ENCODE measurements at places on chromosomes 1 and 21. TPM values are rescaled to one million over a fixed set of nuclear protein-coding genes. Genes with fewer than 3 reads are reported as not detected.

- DNase-seq = no peak
Observed at GRCh38 chr1:29444782-29445729, 208.7 kb downstream of the PTPRU start.

- DNase-seq = no peak
Observed at GRCh38 chr1:72915581-72915980, 633.2 kb upstream of the NEGR1 start.

CFH gene
- 101 TPM for total RNA-seq

DNA sequence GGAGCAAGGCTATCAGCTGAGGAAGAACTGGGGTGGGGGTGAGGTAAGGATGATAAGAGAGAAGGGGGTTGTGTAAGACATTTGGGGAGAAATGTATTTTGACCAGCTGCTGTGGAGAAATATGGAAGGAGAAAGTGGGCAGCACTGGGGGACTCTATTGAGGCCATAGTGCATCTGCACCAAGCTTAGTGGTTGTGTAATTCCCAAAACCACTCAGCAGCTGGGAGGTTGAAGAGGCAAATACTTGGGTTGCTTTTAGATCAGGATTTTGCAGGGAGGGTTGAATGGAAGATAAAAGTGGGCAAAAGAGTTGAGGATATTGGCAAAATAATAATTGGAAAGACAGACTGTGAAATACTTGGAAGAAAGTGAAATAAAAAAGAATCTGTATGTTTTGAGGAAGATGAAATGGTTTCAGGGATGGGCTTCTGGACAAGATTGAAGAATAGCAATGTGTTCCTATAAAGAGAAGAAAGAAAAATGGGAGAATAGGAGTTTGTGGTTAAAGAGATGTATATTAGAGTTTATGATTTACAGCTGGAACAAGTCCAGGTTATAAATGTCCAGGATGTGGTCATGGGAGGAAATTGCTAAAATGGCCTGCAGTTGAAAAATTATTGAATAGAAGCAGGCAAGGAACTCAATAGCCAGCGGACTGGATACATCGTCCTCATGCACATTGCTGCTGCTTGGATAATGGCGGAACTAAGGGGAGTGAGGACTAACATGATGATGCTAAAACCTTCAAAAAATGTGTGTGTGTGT, 162.7 kb downstream of the DNM3 start:
- no peak for DNase-seq

GBP7 gene
- total RNA-seq = not detected

ALX3 gene
- total RNA-seq = not detected

DNA sequence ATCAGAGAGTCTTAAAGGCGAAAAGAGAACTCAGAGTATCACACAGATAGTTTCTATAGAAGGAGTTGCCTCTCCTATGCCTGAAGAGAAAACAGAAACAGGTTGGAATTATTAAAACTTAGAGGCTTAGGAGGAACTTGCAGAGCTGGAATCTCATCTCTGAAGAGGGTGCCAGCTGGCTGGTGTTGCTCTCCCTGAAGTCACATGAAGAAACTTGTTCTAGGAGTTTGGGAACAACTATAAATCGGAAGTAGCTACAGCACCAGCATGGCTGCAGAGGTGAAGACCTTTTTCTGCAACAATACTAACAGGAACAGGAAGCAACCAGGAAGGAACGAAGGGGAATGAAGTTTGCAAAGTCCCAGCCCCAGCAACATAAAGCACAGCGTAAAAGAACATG, 35.8 kb downstream of the FMO3 start:
- DNase-seq = no peak

DNA sequence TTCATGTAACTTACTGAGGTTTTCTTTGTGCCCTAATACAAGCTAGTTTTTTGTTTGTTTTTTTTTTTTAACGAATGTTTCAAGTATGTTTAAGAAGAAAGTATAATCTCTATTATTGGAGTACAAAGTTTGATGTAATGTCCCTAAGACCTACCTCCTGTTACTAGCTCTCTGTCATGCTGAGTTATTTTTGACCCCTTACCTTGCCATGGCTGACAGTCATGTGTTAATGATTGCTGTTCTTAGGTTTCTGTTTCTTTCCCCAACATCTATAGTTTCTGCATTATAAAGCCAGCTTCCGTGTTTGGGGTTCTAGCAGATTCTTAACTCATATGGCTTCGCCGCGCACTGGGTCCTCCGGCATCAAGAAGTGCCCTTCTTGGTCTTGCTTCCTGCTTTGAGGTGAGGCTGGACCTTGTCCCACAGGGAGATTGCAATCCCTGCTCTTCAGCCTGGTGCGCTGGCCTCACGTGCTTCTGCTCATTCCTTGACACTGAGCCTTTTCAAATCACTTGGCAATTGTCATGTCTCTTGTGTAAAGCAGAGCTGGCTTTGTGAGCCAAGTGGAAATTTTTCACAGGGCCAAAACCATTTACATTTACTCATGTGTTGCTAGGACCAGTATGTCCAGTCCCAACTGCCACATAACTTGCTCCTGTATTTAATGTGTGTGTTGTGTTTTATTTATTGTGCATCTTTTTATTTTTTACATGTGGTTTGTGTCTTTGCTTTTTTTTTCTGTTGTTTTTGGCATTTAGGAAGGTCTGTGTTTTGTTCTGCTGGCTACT, 135.0 kb upstream of the COL6A1 start:
- DNase-seq = no peak

GRCh38 chr1:186463926-186464325, 3.0 kb upstream of the PDC start:
- no peak for DNase-seq

NGF gene
- 1.3 TPM for total RNA-seq

MNDA gene
- 21.9 TPM for total RNA-seq

- DNase-seq = no peak
Observed at GRCh38 chr1:171754971-171755370, 13.1 kb upstream of the VAMP4 start.

- DNase-seq = no peak
Observed at GRCh38 chr21:30620080-30620479, 347 bp upstream of the KRTAP20-4 start.

DNA sequence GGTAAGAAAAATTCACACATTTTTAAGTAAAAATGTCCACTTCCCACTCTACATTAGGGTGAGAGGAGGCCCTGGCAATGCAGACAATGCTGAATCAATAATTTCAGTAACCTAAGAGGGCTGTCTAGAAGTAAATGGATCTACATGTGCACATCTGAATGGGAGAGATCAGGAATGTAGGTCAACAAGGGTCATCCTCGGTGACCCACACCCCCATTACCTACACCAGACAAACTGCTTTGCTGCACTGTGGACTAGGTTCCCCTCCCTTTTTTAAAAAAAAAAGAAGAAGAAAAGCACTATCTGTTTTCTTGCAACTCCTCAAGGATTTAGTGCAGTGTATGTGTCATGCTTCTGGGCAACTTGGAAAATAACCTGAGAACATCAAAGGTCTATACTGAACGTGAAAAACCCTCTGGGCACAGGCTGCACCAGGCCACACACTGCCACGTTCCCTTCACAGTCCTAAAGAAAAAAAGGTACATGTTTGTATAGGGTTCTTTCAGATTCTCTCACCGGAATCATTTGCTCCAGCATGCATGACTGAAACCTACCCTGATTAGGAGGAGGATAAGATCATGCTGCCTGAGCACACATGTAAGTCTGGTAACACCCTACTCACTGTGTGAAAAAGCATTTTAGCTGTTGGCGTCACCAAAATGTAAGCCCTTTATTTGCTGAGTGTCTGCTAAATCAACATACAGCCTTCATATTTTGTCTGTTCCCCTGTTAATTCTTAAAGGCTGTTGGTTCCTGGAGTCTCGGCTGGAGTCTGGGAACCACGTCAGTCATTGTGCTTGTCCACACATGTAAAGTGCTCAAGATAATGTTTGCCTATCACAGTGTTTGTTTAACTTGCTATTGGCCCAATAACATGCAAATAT, 341.0 kb downstream of the SMYD3 start:
- DNase-seq = no peak

GRCh38 chr21:39637971-39638240, 25.2 kb downstream of the B3GALT5 start:
- DNase-seq = no peak

DNA sequence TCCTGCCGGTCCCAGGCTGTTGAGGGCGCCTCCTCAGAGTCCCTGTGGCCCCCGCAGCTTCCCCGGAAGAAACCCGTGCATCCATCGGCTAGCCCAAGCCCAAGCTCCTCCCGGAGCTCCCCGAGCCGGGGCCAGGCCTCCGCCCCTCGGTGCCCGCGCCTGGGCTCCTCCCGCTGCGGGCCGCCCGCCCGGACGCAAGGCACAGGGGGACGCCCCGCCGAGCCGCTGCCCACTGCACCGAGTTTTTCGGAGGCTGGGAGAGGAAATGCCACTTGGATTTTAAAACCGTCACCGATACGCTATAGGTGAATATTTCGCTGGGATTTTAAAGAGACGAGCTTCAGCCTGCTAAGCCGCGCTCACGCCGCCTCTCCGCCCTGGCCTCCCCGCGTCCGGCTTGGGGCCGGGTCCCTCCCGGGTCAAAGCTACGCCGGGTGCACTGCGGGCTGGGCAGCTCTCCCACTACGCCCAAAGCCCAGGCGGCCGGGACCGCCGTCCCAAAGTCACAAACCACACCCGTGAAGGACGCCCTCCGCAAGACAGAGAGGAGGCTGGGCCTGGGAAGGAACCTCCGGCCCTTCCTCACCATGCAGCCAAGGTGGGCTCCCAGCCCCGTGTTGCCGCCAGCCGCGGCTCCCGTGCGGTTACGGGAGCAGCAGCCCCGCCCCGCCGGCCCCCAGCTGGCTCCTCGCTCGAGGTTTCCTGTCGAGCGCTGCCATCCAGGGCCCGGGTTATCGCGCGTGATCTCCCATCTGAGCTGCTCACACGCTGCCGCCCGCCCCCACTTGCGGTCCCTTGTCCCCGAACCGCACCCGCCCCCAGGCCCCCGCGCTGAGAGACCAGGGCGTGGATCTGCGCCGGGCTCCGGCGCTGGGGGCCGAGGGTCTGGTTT, 63.2 kb downstream of the CD247 start:
- peak; percentile 93 for DNase-seq

- no peak for DNase-seq
Observed at GRCh38 chr1:17553975-17554700, 14.6 kb downstream of the ARHGEF10L start.

DNA sequence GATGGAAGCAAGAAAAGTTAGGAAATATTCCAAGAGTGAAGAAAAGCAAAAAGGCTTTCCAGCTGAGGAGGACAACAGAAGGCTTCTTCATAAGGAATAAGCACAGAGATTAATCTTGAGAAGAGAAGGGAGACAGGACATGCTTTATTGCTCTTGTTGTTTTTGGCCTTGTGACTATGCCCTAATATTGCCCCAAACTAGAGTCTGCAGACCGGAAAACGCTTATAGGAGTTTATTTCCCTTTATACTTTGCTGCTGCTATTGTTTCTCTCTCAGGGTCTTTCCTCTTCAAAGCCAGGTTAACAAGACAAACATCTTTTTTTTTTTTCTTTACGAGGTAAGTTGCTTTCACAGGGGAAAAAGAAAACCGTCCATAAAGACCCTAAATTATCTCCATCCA, 991.4 kb downstream of the ADGRL2 start:
- no peak for DNase-seq

- DNase-seq = no peak
Observed at GRCh38 chr1:187237542-187237941, 408.8 kb downstream of the PLA2G4A start.

VASH2 gene
- 7.7 TPM for total RNA-seq
